ENCODE measurements at places on chromosomes 16 and 17.
A peak's percentile ranks its signal among the peaks of the same experiment; 100 is the strongest.

- no peak for DNase-seq
These were observed 19.6 kb downstream of the CCR7 start for GRCh38 chr17:40545660-40546059.

DNA sequence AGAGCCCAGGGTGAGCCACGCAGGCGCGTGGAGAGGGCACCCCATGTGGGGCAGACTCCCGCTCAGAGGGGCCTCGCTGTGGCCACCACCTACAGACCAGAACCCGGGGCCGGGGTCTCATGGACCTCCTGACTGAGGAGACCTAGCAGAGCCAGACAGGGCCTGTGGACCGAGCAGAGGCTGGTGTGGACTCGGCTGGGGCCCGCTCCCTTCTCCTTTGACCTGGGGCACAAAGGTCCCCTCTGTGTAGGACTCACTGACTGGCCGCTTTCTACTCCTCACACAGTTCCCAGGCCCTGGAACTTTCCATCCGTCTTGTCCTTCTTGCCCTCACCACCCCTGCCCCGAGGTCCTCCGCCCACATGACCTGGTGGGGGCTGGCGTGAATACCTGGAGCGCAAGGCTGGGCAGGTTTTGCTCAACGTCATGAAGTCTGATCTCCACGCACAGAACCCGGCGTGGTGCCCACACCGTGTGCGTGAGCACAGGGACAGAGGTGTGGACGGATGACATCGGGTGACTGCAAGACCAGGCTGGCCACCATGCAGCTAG, 44.7 kb upstream of the ACSF3 start:
- DNase-seq: no peak

DNA sequence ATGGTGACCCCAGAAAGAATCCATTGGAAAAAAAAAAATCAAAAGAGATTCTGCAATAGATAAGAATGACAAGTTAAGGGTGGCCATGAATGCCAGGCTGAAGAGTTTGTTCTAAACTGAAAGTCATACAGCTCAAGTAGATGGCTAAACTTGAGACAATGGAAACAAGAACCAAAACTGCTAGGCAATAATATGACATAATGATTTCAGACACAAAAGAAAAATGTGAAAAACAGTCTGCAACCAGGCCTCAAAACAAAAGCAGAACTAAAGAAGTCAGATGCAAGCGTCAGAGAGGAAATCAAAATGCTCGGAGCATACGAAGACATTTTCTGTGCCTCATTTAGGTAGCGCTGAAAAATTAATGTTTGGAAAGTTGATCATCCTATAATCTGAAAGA, 54.4 kb upstream of the YPEL2 start:
- peak; percentile 8 for DNase-seq

- no peak for DNase-seq
These were observed 44.1 kb downstream of the MARCHF10 start for GRCh38 chr17:62763891-62764600.

DNA sequence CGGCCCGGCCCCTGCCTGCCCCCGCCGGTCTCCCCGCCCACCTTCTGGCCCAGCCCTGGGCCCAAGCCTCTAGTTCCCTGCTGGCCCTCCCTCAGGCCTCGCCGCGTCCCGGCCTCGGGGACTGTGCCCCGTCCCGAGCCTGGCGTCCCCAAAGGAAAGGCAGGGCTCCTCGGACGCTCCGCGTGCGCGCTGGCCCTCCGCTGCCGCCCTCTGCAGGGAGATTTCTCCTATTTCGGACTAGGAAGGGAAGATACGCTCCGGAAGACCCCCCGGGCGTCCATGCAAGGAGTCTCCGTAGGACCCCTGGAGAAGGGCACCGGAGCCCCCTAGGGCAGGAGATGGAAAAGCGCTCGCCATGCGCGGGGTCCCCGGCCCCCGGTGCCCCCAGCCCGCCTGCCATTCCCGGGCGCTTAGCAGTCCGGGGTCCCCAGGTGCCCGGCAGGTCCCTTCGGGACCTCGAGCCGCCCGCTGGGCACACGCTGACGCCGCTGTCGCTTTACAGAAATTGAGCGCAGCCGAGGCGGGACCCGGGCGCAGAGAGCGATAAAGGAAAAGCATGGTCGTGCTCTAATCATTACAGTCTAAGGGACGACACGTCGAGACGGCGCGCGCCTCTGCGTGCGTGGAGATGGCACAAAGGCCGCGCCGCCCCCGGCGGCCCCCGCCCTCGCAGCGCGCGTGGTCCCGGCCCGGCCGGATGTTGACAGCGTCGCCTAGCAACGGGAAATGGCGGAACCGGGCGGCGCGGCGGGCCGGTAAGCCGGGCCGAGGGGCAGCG, at the start of gene CCDC40:
TSS of gene CCDC40 (plus strand) at position 706 of the 778 bp plus-strand sequence. CDS start at position 727, 21 bp downstream.
- peak; percentile 62 for DNase-seq

DNA sequence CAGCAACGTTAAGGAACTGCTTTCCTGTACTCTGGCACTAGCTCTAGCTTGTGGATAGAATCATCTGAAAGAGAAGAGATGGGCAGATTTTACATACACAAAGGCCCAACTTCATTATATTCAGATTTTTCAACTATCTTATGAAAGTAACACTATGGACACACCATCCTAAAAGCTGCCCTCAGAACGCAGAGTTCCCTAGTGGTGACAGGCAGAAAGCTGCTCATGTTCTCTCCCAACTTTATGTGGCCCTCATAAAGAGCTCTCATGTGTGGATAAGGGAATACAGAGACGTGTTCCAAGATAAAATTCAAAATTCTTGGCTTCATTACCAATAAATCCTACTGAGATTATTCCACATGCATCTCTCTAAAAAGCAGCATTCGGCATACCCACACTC, 1.5 kb downstream of the CFAP20 start:
- no peak for DNase-seq

GRCh38 chr16:8589057-8589899, 1.0 kb downstream of the TMEM114 start:
- DNase-seq: no peak

DNA sequence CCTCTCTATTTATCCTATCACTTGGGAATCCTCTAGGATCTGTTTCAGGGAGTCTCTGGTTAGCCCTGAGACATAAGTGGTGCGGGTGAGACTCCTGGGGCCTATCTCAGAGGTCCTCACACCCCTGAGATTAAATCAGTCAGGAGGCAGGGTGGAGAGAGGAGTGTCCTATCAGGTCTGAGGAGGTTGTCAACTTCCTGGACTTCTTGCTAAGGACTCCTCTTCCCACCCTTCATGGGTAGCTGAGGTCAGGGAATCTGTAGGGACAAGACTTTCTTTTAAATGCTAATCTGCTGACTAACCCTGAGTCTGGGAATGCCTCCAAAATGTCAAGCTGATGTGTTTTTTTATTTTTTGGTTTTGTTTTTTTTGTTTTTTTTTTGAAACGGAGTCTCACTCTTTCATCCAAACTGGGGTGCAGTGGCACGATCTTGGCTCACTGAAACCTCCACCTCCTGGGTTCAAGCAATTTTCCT, 6.6 kb upstream of the ARMC5 start:
- DNase-seq: no peak

GRCh38 chr17:61310590-61310989, 89.1 kb upstream of the TBX2 start:
- DNase-seq: no peak

DNA sequence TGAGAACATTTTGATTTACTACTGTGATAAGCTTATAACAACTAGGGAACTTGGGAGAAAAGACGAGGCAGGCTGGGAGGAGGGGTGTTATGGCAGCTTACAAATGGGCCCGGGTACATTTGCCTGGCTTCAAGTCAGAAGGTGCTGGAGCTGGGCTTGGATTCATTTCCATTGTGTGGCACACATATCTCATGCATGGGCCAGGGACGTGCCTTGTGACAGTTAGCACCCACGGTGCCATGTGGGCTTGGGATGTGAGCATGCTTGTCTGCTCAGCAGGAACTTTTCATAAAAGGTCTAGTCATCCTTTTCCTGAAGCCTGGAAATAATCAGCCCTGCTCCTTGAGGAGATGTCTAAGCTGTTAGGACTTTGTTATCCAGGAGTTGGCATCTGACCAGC, 572.2 kb downstream of the CDH13 start:
- no peak for DNase-seq

DNA sequence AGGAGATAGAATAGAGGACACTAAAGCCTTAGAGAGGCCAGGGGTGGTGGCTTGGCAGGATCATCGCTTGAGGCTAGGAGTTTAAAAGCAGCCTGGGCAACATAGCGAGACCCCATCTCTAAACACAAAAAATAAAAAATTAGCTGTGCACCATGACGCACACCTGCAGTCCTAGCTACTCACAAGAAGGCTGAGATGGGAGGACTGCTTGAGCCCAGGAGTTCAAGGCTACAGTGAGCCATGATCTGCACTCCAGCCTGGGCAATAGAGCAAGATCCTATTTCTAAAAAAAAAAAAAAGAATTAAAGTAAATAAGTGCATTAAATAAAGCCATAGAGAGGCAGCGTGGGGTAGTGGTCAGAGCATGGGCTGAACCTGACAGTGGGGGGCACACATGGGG, 19.1 kb downstream of the SBK1 start:
- DNase-seq: no peak

DNA sequence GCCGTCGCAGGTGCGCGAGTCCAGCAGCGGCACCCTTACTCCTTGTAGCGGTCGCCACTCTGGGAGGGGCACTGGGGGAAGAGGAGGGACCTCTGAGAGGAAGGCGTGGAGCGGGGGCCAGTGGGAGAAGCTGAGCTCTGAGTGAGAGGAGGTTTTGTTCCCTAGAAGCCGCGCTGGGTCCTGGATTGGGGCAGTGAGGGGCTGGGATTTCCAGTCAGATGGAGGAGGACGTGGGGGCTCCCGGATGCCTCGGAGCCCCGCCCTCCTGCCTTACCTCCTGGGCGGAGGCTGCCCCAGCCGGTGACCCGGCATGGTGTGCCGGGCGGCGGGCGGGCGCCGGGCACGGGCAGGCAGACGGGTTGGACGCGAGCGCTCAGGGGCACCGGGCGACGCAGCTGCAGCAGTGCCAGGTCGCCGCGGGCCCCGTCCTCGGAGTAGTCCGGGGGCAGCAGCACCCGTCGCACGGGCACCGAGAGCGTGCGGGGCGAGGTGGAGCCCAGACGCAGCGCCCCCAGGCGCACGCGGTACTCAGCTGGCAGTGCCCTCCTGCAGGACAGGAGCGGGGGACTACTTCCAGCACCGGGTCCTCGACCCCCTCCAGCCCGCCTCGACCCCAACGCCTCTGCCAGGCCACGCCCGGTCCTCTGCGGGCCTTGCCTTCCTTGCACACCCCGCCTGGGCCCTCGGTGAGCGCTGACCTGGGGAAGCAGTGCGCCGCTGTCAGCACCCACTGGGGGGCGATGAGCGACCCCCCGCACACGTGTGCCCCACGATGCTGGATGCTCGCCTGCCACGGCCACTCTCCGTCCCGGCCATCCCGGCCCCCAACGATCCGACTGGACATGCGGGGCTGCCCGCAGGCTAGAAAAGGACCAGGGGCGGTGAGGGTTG, 2.0 kb downstream of the PRSS33 start:
- no peak for DNase-seq

GRCh38 chr17:39246274-39246673, 20.5 kb upstream of the STAC2 start:
- no peak for DNase-seq

DNA sequence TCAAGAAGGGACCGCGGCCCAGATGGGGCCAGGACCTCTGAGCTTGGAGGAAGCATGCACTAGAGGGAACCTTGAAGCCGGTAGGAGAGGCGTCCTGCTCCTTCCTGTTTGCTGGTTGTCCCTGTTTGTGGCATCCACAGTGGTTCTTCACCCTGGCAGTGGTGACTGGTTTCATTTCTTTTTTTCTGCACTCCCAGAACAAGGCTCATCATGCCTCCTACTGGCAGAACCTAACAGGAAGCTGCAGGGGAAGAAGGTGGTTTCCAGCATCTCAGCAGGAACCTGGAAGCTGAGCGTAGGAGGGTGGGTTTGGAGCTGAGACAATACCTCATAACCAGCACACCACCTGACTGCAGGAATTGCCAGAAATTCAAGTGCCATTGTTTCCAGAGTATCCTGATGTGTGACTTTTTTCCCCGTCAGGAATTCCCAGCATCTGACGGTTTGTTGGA, 5.8 kb downstream of the TMEM231 start:
- peak; percentile 34 for DNase-seq

DNA sequence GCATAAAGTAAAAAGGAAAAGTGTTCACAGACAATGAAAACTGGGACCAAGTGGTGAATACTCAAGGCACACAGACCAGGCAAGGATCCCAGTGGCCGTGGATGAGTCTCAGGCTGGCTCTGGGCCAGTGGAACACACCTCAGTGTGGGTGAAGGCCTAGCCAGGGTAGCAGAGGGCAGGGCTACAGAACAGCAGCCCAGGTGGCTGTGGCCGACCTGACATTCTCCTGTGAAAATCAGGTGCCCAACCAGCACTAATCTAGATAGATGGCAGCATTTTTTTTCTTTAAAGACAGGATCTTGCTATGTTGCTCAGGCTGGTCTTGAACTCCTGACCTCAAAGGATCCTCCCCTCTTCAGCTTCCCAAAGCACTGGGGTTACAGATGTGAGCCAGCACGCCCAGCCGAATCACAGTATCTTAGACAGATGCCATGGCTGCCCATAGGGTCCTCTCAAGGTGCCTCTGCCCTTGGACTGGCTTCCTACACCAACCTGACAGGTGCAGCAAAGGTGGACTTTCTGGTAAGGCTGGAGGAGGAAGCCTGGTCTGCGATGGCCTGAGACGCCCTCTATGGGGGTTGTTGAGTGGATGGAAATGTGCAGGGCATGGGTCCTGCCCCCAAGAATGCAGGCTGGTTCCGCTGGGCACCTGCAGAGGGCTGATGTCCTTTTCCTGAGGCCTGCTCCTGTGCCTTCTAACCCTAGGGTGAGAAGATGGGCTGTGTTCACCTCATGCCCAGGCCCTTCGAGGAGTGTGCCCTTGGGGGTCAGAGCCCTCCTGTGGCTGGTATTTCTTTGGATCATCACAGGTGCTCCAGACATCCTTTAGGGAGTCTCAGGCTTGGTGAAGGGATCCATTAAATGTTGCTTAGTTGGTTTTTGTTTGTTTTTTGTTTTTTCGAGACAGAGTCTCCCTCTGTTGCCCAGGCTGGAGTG, 3.8 kb upstream of the P4HB start:
- no peak for DNase-seq

- no peak for DNase-seq
These were observed 69.2 kb upstream of the WSB1 start for GRCh38 chr17:27224526-27225315.

- DNase-seq: no peak
These were observed 208.5 kb downstream of the STX8 start for GRCh38 chr17:9367156-9367555.

- no peak for DNase-seq
These were observed 46.8 kb upstream of the MRTFB start for GRCh38 chr16:14024283-14024682.
